ENCODE measurements at places on chromosomes 12 and 14.

DNA sequence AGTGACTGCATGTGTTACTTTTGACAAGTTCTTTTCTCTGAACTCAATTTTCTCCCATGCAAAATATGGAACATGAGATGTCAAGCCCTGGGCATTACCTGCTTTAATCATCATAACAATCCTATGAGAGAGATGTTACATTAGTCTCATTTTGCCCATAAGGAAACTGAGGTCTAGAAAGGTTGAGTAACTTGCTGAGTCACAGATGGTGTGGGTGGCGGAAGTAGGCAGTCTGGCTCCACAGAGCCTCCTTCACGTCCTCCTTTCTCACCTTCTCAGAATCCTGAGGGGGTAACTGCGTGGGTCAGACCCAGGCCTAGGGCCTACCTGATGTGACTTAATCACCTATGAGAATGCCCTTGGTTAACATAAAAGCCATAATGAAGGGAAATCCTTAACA, 50.7 kb downstream of the TMTC1 start:
- peak; percentile 2 for DNase-seq

DNA sequence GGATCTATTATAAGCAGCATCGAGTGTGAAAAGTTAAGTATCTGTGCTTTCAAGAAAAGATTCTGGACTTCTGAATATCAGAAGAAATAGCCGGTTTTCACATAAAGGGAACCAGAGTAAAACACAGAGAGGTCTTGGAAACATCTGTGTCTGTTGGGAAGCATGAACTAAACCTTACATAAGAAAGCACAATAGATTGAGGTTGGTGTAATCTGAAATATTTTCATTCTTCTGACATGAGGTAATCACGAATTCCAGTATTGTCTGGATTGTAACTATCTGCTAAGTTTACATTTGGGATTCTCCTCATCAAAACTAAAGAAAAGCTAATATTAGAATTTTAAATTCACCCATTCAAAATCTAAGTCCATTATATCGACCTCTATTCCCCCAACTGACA, 161.3 kb downstream of the CPNE8 start:
- DNase-seq, result no peak

- no peak for DNase-seq
Measured at GRCh38 chr14:53875324-53875897, 81.2 kb downstream of the BMP4 start.

DNA sequence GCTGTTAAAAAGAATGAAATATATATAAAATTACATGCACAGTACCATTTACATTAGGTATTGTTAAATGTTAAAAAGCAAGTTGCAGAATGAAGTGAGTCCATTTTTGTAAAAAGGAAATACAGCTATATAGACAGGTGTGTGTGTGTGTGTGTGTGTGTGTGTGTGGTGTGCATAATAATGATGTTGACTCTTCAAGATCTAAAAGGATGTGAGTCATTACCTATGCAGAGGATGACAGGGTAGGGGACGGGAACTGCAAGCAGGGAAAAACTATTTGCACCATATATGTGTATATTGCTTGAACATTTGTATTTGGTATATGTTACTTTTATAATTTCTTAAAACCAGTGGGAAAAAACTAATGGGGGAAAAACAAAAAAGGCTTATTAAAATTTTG, 3.1 kb downstream of the C14orf39 start:
- no peak for DNase-seq

DNA sequence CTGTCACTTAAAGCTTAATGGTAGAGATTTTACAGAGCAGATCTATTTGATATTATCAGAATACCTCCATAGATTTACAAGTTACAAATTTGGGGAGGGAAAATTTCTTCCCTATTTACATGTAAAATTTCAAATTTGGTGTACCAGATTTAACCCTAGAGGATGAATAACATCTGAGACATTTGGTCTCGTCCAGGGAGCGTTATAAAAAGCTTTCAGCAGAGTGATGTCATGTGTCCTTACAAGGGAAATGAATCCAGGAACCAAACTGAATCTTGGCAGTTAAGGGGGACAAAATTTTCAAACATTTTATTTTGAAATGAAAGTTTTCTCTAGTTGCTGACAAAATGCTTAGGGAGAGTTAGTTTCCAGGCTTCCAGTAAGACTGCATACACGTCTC, 4.5 kb upstream of the CDK17 start:
- DNase-seq, result no peak

GRCh38 chr12:130121226-130122000, 40.9 kb upstream of the FZD10 start:
- no peak for DNase-seq

- no peak for DNase-seq
Measured at GRCh38 chr12:121043067-121043466, 4.0 kb upstream of the OASL start.

DNA sequence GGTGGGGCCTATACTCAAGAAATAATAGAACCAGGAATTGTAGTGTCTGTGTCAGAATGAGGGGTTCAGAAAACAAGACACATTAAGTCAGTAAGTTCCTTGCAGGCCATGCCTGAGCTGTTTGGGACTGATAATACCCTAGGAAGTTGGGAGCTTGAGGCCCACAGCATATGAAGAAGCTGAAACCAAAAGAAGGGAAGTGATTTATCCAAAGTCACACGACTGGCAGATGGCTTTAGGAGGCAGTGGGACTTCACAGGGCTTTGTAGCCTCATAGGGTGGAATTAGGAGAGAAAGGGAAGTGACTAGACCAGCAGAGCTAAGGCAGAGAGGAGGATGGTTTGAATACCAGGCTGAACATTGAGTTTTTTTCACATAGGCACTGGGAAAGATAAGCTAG, 56.6 kb upstream of the SRSF5 start:
- DNase-seq, result no peak

DNA sequence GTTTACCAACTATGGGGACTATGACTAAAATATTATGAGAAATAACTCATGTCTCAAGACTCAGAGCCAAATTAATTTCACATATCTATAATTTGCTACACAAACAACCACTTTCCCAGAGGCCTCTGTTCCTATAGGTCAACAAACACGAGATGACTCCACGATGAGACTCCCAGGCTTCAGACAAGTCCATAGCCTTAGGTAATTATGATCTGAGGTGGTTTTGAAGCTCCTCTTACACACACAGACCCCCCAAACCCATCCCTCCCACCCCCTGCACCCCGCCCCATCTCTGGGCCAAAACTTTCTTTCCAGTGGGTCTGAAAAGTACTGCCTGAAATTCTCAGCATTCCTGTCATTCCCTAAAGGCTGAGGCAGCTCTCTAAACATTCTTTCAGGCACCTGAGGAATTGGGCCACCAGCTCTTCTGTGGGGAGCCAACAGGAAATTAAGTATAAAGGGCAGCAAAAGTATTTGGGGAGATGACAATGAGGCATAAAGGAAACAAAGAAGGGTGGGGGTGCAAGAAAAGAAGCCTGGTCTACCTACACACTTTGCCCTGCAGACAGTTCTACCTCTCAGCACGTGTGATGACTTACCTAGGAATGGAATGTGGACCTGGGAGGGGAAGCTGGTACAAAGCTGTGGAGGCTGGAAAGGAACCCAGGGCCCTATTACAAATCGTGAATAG, 143.6 kb downstream of the PAWR start:
- no peak for DNase-seq

Measured in activated T-cell treated with anti-CD3 and anti-CD28 coated beads for 48 hours (primary cell).